K562 (cell line): ENCODE measurements at places on chromosomes 1 and 21. TPM values are rescaled to one million over a fixed set of nuclear protein-coding genes. Genes with fewer than 3 reads are reported as not detected.

Gene KPRP
- total RNA-seq, result not detected in 2 replicates

GRCh38 chr1:24501371-24502064, 1.1 kb upstream of the RCAN3 start:
- no peak for DNase-seq

Gene TNNI3K
- not detected in 2 replicates for total RNA-seq

- no peak for DNase-seq
These were observed 478 bp downstream of the C2CD2 start for GRCh38 chr21:41953249-41953830.

Gene TAGLN2
- total RNA-seq, result 498 and 506 TPM in 2 replicates

Gene TRAF3IP3
- 0.56 and 0.80 TPM in 2 replicates for total RNA-seq
